ENCODE measurements at places on chromosomes 13 and 19.

DNA sequence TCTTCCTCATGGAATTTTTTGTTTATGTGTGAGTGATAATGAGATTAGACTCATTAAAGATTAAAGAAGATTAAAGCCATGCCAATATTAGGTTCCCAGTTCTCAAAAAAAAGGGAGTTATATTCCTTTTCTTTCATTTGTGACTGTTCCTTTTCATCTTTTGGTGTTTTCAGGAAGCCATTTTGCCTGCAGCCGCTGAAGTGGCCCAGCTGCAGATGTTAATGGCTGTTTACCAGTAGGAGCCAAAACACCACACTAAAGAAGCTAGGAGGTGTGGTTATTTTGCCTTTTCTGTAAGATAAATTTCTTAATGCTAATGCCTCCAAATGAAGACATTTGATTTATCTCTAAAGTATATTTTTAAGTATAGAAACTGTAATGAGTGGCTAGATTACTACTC is 36.3 kb downstream of the ITGBL1 start:
- DNase-seq = no peak

DNA sequence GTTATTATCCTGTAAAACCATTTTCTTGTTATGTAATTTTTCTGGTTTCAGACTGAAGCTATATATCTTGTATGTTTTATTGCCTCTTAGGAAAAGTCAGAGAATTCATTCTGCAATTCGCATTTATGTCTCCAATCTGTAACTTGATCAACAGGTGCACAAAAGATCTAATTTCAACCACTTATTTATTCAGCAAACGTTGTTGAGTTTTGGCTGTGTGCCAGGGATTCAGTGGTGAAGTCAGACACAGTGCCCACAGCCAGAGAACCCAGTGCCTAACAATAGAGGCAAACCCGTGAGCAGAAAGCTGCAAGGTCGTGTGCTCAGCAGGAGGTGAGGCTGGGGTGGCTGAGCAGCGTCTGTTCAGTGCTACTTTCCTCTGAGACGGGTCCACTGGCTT is 119.5 kb upstream of the MCF2L start:
- no peak for DNase-seq

DNA sequence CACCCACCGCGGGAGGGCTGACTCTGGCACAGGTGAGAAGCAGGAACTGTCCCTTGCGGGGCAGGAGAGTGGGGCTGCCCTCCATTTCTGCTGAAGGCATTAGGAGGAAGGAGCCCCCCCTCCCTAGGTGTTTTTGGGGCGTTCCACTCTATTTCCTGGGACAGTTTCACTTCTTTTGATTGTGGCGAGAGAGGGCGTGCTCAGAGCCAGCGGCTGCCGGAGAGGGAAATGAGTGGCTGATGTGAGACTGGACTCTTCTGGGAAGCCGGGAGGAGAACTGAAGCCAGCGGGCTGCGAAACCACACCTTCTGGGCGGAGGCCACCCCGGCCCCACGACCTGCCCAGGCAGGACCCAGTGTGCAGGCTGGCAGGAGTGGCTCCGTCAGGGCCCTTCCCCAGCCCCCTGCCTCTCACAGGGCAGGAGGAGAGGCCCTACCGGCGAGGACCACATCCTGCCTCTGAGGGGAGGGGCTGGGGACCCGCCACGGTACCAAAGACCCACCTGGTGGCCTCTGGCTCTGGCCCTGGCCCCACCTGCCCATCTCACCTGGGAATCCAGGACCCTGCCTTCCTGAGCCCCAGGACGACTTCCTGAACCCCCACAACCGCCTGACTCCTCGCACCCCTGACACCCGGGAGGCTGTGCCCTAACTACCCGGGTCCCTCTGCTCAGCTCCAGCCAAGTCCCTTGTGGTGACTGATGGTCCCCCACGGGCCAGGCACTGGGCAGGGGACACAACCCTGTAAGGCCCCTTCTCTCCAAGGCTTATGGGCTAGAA is 25.9 kb downstream of the MPND start:
- peak; percentile 24 for DNase-seq

GRCh38 chr13:63517371-63517770 is 2101.7 kb upstream of the PCDH20 start:
- no peak for DNase-seq

DNA sequence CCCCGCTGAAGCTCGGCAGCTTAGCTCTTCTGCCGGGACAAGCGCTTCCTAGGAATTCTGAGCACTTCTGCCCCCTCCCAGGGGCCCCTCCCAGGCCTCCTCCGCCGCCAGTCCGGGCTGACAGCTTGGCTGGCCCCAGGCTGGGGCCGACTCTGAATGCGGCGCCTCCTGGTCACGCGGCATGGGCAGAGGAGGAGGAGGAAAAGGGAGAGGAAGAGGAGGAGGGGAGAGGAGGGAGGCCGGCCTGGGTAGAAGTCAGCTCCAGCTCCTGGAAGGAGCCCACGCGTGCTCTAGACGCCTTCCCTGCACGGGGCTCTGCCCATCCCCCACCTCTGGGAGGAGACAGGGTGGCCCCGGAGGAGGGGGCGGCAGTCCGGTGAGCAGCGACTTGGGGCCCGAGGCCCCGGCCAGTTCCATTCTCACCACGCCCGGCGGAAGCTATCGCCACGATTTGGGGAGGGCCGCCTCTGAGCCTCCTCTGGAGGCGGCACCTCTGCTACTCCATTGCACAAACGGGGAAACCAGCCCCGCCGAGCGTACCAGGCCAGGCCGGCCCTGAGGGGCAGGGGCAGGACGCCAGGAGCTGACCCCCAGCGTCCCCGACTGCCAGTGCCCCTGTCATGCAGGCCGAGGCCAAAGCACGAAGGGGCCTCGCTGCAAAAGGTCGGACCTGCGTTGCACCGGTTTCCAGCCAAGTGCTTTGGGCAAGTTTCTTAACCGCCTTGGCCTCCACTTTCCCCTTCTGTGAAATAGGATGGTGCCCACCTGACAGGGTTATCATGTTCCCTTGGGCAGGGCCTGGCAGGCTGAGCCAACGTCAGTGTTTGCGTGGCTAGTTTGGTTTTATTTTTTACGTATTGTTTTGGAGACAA is 31.6 kb downstream of the CCNE1 start:
- no peak for DNase-seq

DNA sequence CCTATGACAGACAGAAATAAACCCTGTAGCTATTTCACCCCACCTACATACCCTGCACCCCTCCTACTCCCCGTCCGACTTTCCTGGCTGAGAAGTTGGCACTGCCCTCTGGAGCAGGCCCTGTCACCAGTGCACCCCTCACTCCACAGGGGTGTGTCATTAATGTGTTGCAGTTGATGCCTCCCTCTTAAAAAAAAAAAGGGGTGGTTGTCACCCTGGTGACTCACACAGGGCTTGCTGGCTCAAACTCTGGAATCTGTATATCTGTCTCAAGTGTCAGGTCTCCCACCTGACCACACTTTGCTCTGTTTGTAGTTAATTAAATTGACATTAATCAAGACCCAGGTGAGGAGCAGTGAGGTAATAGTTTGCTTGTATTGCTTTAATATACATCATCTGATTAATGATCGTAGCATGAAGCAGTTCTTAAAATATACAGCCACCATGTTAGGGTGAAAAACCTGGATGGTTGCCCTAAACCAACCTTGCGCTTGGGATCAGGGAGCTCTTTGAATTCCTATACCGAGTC is 2.0 kb upstream of the GATAD2A start:
- no peak for DNase-seq

DNA sequence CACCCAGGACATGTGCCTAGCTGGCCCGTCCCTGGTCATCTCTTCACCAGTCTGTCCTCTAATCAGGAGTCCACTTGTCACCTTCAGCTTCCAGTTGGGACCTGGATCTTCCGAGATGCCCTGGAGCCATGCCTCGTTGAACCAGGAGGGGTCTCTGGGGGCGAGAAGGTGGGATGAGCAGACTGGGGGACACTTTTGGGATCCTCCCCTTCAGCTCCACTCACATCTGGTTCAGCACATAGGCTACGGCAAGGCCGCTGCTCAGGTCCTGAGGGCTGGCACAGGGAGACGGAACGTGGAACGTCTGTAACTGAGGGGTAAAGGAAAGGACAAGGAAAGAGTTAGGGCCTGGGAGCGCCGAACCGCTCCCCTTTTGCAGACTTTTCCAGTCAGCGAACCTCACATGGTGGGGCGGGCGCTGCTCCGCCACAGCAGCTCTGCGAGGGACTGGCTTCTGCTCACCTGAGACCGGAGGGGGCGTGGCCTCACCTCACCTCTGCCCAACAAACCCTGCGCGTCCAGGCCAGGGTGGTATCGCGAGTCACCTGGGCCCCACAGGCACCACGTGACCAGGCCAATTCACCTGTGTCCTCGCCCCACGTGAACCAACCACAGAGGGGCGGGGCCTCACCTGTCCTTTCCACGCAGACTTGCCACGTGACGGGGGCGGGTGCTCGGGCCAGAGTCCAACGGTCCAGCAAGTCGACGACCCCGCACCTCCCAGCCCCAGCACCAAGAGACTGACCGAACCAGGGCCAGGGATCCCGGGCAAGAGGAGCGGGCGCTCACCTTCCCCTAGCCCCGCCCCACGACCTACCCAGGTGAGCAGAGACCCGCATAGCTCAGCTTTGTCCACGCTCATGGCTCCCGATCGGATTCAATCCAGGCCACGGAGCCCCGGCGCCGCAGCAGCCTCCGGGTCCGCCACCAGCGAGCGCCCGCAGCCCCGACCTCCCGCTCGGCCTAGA is at the start of gene HOOK2:
TSS of gene HOOK2 (minus strand) at position 965 of the 968 bp plus-strand sequence. CDS start at position 862, 103 bp downstream.
- no peak for DNase-seq

- no peak for DNase-seq
Measured at GRCh38 chr13:48491423-48492095, 41.3 kb downstream of the RCBTB2 start.

All from stimulated activated CD8-positive, alpha-beta memory T cell treated with anti-CD3 and anti-CD28 coated beads, Interleukin-4, amount 100 ng/mL, for 4 hours (primary cell).